ENCODE measurements at places on chromosomes 16 and 17.

GRCh38 chr17:22202702-22203101 lies 510.4 kb downstream of the KCNJ18 start:
- DNase-seq = no peak

DNA sequence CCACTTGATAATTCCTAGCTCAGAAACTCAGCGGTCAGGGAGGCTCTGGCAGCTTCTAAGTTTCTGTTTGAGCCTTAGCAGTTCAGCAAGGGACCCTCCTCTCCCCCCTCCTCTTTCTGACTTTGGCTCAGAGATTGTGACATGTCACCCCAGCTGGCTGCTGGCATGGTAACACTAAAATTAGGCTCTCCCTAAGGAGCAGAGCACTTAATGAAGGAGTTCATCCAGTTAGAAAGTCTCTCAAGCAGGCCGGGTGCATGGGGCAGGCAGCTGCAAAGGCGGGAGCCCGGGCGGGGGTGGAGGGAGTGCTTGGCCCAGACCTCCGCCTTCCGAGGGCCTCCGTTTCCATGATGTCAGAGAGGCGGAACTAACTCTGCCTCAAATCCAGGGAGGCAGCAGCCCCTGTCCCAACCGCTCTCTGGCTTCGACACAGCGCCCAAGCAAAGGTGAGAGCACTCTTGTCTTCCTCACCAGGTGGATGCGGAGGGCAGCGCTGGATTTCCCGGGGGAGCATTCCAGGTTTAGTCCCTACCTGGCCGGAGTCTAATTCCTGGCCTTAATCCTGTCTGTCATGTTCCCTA lies 128.0 kb upstream of the PLCG2 start:
- peak; percentile 13 for DNase-seq

DNA sequence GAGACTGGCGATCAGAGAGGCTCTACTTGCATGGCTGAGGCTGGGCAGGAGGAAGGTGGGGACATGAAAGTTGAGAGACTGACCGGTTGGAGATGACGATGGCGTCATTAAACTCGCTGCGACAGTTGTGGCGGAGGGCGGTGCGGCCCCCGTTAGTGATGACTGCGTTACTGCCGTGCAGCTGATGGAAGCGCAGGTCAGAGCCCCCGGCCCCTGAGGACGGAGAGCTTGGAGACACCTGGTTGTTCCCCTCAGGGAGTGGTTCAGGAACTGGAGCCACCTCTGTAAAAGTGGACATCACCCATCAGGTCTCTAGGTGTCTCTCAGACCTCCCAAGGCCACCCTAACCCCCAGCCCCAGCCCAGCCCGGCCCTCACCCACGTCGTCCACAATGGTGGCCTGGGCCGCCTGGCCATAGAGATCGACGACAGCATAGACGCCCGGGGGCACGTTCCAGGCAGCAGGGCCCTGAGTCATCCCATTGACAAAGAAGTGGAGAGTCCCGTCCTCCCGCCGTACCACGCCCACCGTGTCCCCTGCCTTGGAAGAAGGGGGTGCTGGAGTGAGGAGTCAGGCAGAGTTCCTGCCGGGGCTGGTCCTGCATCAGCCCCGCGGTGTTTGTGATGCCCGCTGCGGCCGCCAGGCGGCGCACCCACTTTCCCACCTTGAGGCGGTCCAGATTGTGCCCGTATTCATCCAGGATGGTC lies 5.3 kb downstream of the NEURL4 start:
- no peak for DNase-seq

- DNase-seq = no peak
Measured at GRCh38 chr16:85991856-85992255, 92.9 kb downstream of the IRF8 start.

- DNase-seq = no peak
Measured at GRCh38 chr17:80497726-80498241, 21.4 kb upstream of the NPTX1 start.

DNA sequence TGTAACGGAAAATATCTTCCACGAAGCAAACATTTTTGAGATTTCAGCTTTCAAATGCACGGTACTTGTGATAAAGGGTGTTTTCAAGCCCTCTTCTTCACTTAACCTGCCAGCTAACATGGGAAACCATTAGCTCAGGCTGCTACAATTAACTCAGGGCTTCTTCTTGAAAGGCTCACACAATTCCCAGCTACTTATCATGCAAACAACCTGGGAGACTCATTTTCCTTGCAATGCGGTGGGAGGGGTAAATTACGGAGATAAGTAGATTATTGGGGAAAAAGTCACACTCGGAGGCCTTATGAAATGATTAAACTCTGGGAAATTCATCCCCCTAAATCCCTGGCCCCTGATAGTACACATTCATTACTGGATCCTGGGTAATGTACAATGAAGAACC lies 266.4 kb downstream of the STX8 start:
- DNase-seq = no peak

DNA sequence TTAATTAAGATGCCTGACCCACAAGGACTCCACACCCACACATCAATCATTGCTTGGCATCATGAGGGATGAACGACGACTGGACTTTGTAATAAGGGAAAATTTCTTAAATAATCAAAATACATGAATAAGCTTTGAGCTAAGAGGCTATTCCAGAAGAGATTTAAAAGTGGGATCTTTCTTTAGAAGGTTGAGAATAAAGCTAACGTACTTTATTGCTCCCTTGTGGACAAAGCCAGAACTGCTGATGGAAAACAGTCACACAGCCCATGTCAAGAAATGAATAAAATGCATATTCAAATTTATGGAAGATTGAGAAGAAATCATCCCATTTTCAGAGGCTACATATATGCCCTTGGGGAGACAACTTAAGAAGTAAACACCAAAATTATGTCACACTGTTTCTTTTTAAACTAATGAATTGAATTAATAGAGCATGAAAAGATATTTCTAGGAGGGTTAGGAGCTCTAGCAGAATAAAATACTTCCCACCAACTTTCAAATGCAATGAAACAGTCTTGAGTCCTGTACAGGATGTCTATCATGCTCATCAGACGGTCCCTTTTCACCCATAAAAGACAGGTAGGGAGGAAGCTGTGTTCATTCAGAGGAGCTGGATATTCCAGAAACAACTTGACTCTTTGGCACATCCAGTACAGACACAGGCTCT lies 60.2 kb upstream of the PHOSPHO1 start:
- no peak for DNase-seq

DNA sequence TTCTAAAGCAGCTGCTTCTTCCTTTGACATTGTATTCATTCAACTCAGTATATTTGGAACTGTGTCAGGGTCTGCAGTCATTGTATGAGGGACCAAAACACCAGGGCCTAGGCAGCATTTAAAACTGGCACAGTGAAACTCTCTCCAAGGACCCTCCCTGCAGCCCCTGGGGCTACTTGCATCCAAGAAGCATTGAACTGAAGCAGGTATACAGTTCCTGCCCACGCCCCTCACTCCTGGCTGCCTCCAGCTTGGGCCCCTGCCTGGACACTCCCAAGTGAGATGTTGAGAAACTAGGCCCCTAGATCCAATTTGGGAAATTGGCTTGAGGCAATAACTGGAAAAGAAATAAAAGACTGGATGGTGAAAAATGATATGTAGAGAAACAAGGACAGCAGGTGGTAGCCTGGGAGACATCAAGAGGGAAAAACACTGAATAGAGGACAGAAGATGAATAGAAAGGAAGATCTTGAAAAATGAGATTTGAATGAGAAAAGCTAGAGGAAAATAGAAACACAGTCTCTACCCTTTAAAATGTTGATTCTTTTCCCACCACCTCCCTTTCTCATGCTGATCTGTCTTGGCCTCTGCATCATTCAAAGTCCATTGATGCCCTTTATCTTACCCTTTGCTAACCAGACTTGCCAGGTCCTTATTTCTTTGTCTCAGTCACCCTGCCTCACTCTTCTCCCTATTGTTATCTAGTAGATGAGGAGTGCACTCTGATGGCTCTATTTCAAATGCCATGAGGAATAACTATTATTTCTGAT lies 368.8 kb upstream of the CDH8 start:
- DNase-seq = no peak

All from NCI-H774 (cell line).